ENCODE measurements at places on chromosomes 7 and 10.

GRCh38 chr10:102735065-102735562 is 8.6 kb upstream of the WBP1L start:
- no peak for DNase-seq

DNA sequence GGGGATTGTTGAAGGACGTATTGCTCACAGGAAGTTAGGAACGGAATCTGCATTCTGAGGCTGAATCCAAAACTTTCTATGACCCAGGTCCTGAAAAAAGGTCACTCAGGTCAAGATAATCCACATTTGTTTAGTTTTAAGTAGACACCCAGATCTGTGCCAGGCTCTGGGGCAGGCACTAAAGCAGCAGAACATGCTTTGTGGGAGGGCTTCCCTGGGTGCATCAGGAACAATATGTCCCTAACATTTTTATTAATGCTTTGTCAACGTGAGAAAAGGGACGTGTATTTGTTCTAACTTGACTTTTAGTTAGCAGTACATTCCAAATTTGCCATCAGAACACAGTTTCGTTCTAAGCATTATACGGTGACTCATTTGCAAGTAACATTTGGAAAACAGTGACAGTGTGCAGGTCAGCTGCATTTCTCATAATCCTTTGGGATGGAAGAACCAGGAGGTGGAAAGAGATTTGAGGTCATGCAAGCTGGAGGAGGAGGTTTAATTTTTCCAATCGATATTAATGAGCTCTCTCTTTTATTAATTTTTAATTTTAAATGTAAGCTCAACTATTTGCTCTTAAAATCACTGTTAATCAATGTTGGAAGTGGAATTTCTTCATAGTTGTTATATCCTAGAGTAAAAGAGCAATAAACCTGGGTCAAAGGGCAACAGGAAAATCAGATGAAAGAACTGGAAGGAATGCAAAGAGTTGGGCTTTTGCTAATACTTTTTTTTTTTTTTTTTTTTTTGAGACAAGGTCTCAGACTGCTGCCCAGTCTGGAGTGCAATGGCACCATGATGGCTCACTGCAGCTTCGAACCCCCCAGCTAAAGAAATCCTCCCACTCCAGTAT is 35.0 kb downstream of the TAS2R41 start:
- DNase-seq: no peak

DNA sequence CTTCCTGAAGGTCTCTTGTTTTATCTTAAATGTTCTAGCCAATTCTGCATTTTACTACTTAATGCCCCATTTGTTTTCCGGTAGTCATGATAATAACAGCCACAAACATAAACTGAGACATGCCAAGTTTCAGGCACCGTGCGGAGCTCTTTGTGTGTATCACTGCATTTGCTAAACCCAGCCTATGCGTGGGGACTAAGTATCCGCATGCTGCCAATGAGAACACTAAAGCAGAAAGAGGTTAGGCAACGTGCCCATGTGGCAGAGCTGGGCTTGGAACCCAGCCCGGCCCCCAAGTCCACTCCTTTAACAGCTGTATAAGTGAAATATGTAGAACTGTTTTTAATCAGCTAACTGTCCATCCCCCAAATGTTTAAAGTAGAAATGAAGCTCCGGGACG is 54.1 kb downstream of the SLIT1 start:
- DNase-seq: no peak

- no peak for DNase-seq
These were observed 38.6 kb downstream of the RBM33 start for GRCh38 chr7:155683098-155683497.

DNA sequence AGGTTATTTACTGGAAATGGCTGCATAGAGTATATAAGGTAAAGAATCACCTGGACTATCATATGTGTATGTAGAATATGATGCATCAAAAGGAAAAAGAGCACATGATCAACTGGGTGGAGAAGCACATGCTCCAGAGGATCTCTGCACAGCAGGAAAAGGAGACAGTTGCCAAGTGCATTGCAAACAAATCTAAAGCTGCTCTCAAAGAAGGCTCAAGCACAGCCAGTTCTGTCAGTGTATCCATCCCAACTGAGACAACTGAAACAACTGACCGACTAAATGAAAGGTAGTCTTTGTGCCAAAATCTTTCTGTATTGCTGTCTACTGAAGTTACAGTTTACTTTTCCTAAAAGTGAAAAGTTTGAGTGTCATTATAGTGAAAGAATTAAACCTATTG is 83.2 kb upstream of the SGCE start:
- DNase-seq: no peak

Data from heart right ventricle (tissue), 16 donors.